Dorsolateral prefrontal cortex (tissue), 122 donors: ENCODE measurements at places on chromosomes 3 and 15. TPM values are rescaled to one million over a fixed set of nuclear protein-coding genes. Genes with fewer than 3 reads are reported as not detected.

GRCh38 chr15:90787881-90788280, 70.7 kb downstream of the BLM start:
- DNase-seq = no peak

The GP5 gene
- total RNA-seq = not detected

DNA sequence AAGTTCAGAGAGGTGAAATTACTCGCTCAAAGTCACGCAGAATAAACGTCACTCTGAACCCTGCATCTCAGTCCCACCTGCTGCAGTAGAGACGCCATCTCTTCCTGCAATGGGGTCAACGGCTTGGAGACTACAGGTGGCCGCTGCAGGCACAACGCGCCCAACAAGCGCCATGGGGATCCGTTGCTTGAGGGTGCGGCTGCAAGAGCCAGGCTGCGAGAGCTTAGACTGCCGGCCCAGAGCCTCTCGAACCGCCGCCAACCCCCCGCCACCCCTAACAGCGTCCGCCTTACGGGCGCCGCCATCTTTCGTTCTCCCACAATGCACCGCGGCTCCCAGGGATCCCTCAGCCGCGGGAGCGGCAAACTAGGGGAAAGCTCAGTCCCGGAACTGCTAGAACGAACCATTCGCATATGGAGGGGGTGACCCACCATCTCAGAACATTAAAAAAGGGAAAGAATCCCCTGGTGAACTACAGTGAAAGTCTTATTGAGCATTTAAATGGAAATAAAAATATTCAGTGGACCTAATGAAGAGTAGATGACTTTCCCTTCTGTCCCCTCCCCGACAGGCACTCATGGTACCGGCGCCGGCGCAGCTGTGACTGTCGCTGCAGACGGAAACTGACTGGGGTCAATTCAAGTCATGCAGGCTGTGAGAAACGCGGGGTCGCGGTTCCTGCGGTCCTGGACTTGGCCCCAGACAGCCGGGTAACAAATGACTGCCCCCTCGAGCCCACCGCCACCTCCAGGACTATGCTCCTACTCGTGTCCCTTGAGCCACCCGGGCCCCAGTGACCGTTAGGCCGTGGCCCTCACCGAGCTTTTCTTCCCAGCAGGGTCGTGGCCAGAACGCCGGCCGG, at the start of the genes MRPL46 and MRPS11:
MRPL46 (minus strand) TSS at position 316 of the 862 bp plus-strand sequence; CDS start at position 305, 11 bp downstream.
MRPS11 (plus strand) TSS at position 636 of the 862 bp plus-strand sequence; CDS start at position 646, 10 bp downstream.
- DNase-seq = peak; percentile 84

DNA sequence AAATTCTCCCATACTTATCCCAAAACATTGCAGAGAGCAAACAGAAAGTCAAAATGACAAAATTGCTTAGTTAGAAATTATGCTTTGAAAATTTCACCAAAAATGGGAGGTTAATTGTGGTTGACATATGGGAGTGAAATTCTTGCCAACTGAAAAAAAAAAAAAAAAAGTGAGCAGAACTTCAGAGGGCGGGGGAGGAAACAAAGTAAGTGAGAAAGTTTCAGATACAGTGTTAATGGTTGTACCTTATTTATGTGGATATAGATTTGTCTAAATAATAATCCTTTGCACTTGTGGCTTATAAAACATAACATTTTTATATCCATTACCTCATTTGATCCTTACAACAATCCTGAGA, 91.5 kb upstream of the RAP2B start:
- no peak for DNase-seq

GRCh38 chr3:155398046-155398445, 104.6 kb upstream of the STRIT1 start:
- DNase-seq = no peak

The EHHADH gene
- 7.1 TPM for total RNA-seq
